ENCODE measurements at places on chromosomes 6 and 20.

DNA sequence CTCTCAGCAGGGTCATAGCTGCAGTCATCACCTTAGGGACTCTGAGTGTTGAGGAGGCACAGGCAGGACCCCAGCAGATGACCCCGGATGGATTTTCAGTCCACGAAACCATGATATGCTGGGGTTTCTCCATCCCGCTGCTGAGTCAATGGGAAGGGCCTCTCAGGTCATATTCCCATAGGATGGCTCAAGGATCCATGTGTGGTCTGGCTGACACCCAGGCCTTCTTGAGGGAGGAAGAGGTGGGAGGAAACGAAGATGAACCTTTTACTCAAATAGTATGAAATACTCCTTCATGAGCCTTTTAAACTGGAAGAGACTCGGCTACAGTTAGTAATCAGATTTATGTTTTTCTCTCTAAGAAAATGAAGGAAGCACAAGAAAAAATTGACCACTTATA lies 10.3 kb upstream of the RALY start:
- DNase-seq, result no peak

DNA sequence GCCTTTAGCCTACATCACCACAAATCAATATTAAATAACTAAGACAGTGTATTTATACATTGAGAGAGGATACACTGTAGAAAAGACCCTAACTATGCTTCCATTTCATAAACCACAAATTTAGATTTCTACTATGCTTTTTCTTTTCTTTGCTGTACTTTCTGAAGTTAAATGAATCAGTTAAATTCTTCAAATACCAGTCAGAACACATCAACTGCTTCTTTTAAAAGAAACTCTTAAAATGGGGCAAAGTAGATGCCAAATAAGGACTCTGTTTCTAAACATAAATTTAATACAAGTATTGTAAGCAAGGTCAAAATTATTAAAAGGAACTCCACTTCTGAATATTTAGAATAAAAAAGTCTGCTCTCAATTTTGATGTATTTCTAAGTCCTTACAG lies 76.9 kb downstream of the GMDS start:
- DNase-seq, result no peak

GRCh38 chr6:41200901-41201763 lies at the start of gene TREML2:
TREML2 (minus strand) TSS chr6:41201149; CDS start chr6:41201008, 141 bp downstream.
- DNase-seq, result no peak

DNA sequence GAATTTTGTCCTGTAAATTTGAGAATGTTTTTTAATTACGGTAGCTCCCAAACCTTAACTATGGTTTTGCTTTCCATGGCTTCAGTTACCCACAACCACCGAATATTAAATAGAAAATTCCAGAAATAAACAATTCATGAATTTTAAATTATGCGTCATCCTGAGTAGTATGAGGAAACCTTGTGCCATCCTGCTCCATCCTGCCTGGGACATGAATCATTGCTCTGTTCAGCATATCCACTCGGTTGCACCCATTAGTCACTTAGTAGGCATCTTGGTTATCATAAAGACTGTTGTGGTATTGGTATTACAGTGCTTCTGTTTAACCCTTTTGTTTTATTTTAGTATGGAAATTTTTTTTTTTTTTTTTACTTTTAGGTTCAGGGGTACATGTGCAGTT lies 39.7 kb downstream of the KCNS1 start:
- no peak for DNase-seq

DNA sequence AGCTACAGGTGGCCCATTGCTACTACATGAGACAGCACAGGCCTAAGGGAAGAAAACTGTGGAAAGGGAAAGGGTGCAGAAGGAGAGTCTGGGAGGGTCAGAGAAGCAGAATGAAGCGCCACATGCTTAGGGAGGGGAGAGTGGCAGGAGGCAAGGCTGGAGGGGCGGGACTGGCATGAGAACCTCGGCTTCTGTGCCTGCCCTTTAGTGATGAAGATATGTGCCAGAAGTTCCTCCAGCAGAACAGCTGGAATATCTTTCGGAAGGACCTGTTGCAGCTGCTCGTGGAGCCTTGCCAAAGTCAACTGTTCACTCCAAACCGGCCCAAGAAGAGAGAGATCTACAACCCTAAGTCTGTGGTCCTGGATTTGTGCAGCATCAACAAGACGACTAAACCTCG lies 61.8 kb downstream of the CNBD2 start:
- DNase-seq, result no peak

- DNase-seq, result no peak
Observed at GRCh38 chr20:37956107-37956585, 53.2 kb downstream of the VSTM2L start.

GRCh38 chr20:53875452-53875851 lies 194.9 kb downstream of the BCAS1 start:
- DNase-seq, result no peak

DNA sequence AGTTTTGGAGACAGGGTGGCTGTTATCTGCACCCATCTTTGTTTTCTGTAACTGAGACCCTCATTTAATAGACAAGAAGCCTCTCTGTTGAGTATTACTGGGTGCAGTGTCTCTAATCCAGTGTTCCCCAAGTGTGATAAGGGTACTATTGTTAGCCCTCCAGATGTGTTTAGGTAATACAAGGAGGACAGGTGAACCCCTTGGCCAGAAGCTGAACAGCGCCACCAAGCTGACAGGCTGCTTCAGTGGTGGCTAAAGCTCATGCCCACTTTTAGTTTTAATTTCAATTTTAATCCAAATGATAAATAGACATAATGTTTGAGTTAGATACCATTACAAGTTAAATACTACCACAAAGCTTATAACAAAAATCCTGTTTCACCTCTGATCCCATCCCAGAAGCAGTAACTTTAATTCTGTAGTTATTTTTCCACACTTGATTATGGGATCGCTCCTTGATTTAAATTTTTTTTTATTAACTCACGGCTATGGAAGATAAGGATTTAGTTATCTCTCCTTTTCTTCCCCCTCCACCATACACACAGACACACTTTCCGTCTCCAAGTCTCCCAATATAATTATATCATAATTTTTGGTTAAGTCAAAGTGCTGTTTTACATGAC lies 8.4 kb upstream of the STK35 start:
- peak; percentile 76 for DNase-seq

DNA sequence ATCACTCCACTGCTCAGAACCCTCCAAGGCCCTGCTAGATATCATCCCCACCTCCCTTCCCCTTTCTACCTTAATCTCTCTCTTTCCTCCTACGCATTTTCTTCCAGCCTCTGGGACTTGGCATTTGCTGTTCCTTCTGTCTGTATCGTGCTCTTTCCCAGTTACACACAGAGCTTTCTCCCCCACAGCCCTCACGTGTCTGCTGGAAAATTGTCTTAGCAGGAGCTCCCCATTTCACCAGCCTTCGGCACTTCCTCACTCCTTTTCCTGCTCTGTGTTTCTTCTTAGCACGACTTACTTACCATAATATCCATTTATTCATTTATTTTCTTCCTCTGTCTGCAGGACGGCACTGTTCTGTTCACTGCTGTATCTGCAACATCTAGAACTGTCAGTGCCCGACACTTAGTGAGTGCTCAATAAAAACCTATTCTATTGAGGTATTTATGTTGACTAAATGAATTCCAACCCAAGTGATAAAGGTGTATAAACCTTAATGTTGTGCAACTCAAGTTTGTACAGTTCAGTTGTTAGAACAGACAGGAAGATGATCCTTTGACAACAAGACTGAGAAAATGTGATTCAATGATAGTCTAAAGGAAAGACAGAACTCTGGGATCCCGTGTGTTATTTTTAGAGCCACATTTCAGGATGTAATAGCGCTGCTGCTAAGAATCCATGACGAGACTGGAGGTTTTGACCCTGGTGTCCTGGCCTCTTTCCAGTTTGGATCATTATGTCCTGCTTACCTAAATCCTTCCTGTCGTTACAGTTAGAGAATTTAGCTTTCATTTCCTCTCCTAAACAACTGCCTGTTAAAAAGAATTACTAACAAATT lies 170.1 kb upstream of the LAMP5 start:
- no peak for DNase-seq

DNA sequence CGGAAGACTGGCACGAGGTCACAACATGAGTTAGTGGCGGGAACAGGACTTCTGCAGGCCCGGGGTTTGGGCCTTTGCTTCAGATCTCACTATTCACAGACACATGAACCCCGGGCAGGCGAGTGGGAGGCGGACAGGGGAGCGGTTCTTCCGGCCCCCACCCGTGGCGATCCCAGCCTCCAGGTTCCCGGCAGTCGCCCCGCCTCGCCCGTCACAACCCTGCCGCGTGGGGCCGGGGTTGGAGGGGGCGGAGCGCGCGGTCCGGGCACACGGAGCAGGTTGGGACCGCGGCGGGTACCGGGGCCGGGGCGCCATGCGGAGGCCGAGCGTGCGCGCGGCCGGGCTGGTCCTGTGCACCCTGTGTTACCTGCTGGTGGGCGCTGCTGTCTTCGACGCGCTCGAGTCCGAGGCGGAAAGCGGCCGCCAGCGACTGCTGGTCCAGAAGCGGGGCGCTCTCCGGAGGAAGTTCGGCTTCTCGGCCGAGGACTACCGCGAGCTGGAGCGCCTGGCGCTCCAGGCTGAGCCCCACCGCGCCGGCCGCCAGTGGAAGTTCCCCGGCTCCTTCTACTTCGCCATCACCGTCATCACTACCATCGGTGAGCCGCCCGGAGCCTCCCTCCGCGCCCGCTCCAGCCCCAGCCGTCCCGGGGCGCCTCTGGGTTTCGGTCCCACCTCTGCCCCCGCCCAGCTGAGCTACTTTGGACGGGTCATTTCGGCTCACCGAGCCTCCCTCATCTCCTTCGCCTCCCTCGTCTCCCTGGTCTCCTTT lies at the start of gene KCNK15:
Gene KCNK15 (plus strand): TSS at position 268 of the 769 bp plus-strand sequence. CDS start 46 bp downstream, at position 314.
- no peak for DNase-seq

DNA sequence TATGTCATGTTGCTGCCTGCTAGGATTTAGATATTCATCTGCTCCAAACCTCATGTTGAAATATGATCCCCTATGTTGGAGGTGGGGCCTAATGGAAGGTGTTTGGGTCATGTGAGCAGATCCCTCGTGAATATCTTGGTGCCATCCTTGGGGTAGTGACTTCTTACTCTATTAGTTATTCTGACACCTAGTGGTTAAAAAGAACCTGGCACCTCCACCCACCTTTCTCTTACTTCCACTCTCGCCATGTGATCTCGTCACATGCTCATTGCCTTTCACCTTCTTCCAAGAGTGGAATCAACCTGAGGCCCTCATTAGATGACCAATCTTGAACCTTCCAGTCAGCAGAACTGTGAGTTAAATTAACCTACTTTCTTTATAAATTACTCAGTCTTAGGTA lies 549.4 kb upstream of the SYNCRIP start:
- peak; percentile 15 for DNase-seq

GRCh38 chr20:60584221-60584620 lies 626.0 kb downstream of the CDH26 start:
- no peak for DNase-seq

DNA sequence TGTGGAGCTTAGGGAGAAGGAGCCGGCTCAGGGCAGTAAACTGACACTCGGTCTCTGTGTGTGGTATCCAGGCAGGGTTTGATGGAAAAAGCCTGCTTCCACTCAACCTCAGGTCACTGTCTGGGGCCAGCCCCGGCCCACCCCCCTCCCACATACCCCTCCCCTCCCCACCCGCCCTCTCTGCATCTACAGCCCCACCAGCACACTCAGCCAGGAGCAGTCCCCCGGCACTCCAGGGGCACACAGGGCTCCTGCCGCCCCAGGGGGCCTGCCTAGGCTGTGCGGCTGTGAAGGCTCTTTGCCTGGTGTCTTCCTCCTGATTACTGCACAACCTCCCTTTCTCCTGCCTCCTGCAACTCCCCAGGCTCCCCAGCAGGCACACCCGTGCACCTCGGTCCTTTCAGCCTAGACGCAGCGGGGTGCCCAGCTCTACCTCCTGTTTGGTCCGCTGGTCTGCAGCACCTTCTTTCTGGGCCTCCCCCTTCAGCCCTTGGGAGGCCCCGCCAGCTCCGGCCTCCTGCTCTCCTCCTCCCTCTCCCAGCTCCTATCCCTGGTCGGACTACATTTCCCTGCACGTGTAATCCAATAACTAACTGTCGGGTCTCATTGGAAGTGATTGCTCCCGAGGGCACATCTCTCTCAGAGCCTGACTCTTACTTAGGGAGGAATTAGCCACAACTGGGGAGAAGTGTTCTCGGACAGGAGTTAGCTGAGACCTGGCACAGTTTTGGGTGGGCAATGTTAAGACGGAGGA lies 1.3 kb upstream of the FOXF2 start:
- DNase-seq, result peak; percentile 56

- no peak for DNase-seq
Observed at GRCh38 chr6:40958738-40959137, 80.3 kb downstream of the UNC5CL start.

- no peak for DNase-seq
Observed at GRCh38 chr20:49724408-49725223, 10.9 kb upstream of the B4GALT5 start.

- DNase-seq, result no peak
Observed at GRCh38 chr6:150689900-150690590, 90.4 kb downstream of the PLEKHG1 start.

DNA sequence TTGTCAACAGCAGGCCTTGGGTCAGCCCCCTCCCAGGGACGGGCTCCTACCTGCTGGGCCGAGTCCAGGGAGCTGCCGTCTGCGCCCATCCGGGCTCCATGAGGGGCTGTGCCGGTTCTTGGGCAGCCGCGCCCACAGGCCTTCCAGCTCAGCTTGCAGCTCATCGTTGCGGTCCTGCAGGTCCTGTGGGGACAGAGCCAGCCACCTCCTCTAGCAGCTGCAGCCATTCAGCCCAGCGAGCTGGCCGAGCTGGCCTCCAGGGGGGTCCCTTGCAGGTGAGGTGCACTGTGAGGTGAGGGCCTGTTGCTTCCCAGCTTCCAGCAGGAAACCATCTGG lies 74.4 kb downstream of the GINS1 start:
- DNase-seq, result no peak

GRCh38 chr20:19691125-19691524 lies 66.9 kb upstream of the RIN2 start:
- DNase-seq, result no peak

- no peak for DNase-seq
Observed at GRCh38 chr20:44021186-44021585, 106.5 kb downstream of the TOX2 start.

DNA sequence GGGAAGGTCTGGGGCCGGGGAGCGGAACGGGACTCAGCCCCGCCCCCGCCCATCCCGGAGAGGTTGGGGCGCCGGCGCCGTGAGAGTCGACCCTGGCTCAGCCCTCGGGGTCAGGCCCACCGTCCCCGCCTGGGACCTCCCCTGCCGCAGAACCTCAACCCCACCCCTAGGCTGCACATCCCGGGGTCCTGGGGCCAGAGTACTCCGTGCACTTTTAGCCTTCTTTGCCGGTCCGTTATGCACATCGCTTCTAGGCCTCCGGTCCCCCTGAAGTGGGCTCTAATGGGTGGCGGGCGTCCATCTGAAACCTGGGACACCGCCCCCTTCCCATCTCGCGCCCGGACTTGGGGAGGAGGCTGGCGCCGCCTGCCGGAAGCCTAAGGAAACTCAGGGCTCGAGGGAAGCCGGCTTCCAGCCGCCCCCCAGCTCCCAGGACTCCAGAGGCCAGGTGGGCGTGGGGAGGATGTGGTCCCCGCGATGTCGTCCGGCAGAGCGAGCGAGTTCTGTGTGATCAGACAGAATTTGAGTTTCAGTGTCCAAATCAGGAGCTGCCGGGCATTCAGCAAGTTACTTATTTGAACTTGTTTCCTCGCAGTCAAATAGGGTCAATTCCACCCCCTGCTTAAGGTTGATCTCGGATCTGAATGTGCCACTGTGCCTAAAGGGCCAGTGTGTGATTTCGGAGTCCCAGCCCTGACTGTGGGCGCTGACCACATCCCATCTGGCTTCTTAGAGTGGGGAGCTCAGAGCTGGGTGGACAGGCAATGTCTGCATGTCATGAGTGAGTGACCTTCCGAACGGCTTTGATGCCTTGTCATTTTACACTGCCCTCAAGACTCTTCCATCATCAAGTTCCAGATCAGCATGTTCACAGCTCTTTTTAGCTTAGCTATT lies 47.6 kb downstream of the CPXM1 start:
- DNase-seq, result peak; percentile 70
